Cardiac muscle cell (in vitro differentiated cells and primary cell): ENCODE measurements at places on chromosomes 11 and 22. TPM values are rescaled to one million over a fixed set of nuclear protein-coding genes. Genes with fewer than 3 reads are reported as not detected.

OR52I2 gene
- not detected in 2 replicates for total RNA-seq

YPEL4 gene
- 0.70 and 1.3 TPM in 2 replicates for total RNA-seq

DNA sequence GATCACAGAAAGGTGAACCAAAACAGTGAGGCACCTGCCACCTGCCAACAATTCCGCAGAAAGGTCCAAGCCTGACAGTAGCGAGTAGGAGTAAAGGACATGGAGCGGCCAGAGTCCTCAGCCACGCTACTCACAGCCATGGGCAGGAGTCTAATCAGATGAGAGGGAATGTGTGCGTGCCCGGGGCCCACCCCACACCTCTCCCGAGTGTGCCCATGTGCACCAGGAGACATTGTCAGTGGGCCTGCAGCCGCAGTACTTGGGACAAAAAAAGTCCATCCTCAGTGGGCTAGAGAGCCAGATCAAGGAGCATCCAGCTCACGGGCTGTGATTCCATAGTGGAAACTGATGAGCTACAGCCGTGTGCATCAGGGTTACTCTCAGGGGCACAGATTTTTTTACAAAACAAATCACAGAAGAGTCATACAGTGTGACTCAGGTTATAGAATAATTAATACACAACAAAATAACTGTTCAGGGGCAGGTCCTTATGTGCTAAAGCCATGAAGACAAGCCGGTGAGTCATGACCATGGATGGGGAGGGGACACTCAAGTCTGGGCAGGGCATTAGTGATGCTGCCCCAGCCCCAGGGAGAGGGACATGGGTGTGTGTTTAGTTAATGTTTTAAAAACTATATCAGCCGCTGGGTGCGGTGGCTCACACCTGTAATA, 12.0 kb downstream of the SART1 start:
- no peak for DNase-seq
- H3K4me3 ChIP-seq: no peak overlapping the region
- H3K4me1 ChIP-seq: no peaks in the 10 kb centered on the region
- H3K27ac ChIP-seq: no peak overlapping the region
- H3K27me3 ChIP-seq: no peaks in the 10 kb centered on the region
- H3K36me3 ChIP-seq: peaks cover 18% of the 10 kb centered on the region

DNA sequence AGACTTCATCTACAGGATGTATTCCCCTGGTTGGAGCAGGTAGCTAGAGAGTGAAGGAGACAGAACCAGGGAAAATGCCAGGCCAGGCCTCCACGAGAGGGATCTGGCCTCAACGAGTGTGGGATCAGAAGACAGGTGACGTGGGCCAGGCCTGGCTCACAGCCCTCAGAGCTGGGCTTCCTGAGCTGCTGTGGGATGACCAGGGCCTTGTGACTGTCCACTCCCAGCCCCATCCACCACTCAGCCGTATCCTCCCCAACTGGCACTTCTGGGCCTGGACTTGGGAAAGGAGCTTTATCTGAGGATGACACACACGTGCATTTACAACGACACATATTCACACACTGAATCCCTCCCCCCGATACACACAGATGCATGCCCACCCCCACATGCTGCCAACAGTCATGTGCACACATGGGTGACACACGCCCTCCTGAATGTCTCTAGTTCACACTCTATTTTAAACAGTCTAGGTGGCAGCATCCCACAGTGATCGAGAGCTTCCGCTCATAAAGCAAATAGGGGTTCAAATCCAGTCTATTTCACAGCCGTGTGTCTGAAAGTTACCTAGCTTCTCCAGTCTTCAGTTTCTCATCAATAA, 93.1 kb downstream of the TP53I11 start:
- DNase-seq: no peak
- H3K27me3 ChIP-seq: no peaks in the 10 kb centered on the region
- H3K36me3 ChIP-seq: no peaks in the 10 kb centered on the region

DNA sequence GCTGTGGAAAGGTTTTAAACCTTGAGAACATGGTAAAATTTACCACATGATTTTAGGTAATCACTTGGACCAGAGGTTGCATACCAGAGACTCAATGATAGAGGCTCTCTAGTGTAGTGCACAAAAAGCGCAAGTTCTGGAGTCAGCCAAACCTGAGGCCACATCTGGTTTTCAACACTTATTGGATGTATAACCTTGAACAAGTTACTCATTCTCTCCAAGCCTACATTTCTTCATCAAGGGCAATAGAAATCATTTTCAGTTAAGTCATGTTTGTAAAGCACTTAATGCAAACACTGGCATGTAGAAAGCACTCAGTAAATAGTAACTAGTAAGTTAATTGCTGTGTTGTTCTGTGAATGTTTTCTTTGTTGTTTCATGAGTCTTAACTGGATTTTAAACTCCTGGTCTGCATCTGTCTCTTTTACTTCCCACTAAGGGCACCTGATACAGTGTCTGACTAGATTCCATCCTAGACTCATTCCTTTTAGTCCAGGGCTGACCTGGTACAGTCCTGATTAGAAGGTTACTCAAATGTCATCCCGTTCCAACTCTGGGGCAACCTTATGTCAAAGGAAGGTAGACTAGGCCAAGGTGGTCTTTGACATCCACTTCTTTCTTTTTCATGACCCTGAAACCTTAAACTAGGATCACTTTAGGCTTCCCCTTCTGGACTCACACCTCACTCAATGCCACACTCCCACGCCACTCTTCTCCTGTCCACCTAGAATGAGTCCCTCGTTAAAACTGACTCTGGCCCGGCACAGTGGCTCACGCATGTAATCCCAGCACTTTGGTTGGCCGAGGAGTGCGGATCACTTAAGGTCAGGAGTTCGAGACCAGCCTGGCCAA, 34.5 kb upstream of the EED start:
- no peak overlapping the region for H3K4me3 ChIP-seq
- H3K27ac ChIP-seq: no peak overlapping the region
- no peaks in the 10 kb centered on the region for H3K27me3 ChIP-seq
- no peaks in the 10 kb centered on the region for H3K36me3 ChIP-seq
- no peaks in the 10 kb centered on the region for H3K4me1 ChIP-seq

DNA sequence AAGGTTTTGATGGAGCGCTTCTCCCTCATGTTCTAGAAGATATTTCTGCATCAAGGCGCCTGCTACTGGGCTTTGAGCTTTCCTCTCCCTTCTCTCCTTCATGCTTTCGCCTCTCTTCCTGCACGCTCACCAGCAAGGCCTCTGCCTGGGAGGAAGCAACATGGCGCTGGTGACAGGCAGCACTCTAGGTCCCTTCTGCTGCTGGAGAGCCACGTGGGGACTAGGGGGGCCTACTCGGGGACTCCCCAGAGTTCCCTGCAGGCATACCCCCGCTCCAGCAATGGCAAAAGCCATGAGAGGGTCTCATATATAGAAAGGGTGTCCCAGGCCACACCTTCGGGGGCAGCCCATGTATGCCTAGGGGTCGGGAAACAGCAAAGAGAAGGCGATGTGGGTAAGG, 49.7 kb downstream of the GRIK4 start:
- peaks cover 7% of the 10 kb centered on the region for H3K4me1 ChIP-seq
- DNase-seq: no peak
- no peaks in the 10 kb centered on the region for H3K36me3 ChIP-seq
- no peak overlapping the region for H3K4me3 ChIP-seq
- peaks cover 73% of the 10 kb centered on the region for H3K27me3 ChIP-seq
- no peak overlapping the region for H3K27ac ChIP-seq

DNA sequence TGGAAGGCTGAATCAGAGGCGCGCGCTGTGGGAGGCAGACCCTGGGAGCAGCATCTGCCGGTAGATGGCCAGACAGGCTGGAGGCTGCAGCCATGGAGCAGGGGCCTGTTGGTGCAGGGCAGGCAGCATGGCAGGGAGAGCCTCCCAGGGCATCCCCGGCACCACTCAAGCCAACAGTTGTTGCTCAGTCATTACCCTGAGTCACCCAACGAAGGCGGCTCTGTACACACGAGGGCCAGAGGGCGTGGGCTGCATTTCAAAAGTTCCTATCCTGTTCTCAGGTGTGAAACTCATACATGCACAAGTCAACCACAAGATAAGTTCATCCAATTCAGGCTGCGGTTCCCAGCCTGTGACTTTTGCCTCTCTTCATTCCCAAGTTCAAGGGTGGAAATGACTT, 2.6 kb downstream of the ANO1 start:
- H3K36me3 ChIP-seq: no peaks in the 10 kb centered on the region
- no peak for DNase-seq
- H3K4me1 ChIP-seq: no peaks in the 10 kb centered on the region
- H3K27ac ChIP-seq: no peak overlapping the region
- H3K4me3 ChIP-seq: no peak overlapping the region

DNA sequence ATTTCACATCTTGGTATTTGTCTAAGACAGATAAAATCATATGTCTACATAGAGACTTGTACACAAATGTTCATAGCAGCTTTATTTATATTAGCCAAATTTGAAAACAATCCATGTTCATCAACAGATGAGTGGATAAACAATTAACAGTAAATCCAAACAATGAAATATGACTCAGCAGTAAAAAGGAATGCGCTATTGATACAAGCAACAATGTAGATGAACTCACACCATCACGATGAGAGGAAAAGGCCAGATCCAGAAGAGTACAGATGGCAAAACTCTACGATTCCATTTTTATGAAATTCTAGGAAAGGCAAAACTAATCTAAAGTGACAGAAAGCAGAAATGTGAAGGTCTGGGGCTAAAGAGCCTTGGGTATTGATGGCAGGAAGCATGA, 384.3 kb downstream of the NTM start:
- H3K27me3 ChIP-seq: peaks cover 18% of the 10 kb centered on the region
- H3K27ac ChIP-seq: no peak overlapping the region
- H3K36me3 ChIP-seq: no peaks in the 10 kb centered on the region
- DNase-seq: no peak
- H3K4me1 ChIP-seq: no peaks in the 10 kb centered on the region

GRCh38 chr11:68009391-68010089, 587 bp upstream of the ALDH3B1 start:
- H3K4me3 ChIP-seq: no peak overlapping the region
- DNase-seq: peak; percentile 61
- H3K27me3 ChIP-seq: no peaks in the 10 kb centered on the region
- H3K27ac ChIP-seq: no peak overlapping the region
- no peaks in the 10 kb centered on the region for H3K36me3 ChIP-seq
